ENCODE measurements at places on chromosomes 7 and 10.

DNA sequence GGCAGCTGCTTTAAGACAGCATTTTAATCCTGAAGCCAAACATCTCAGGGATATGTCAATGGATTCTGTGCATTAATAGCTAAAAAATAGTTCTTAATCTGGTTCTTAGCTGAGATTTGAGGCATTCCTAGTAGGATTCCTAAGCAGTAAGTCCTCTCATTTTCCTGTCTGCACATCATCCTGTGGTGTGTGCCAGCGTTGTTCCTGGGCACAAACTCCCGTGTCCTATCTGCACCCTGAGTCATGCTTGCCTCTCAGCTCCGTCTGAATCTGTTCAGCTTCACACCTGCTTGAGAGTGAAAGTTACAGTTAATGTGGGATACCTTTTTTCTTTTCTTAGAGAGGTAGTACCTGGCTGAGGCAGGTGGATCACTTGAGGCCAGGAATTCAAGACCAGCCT is 19.5 kb downstream of the BAG3 start:
- peaks cover 27% of the 10 kb centered on the region for H3K4me1 ChIP-seq
- no peak for DNase-seq
- no peaks in the 10 kb centered on the region for H3K27me3 ChIP-seq
- no peak overlapping the region for H3K27ac ChIP-seq
- peaks cover 2% of the 10 kb centered on the region for H3K36me3 ChIP-seq
- H3K4me3 ChIP-seq, result no peak overlapping the region

DNA sequence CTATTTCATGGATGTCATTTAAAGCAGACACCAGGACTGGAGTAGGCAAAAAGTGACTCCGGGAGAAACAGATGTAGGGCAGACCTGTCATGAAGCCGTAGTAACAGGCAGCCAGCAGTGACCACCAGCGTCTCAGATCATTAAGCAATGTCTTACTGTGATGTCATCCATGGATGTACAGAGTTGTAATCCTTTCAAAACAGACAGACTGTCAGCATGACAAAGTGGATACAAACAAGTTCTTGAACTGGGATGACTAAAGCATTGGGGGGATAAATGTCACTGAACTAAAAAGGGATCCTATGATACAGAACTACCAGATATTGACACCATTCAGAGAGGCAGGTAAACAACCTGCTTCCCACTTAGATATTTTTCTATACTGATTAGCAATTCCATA is 675.5 kb downstream of the PARD3 start:
- H3K36me3 ChIP-seq, result no peaks in the 10 kb centered on the region
- no peak overlapping the region for H3K27ac ChIP-seq
- no peaks in the 10 kb centered on the region for H3K4me1 ChIP-seq
- no peak overlapping the region for H3K4me3 ChIP-seq

DNA sequence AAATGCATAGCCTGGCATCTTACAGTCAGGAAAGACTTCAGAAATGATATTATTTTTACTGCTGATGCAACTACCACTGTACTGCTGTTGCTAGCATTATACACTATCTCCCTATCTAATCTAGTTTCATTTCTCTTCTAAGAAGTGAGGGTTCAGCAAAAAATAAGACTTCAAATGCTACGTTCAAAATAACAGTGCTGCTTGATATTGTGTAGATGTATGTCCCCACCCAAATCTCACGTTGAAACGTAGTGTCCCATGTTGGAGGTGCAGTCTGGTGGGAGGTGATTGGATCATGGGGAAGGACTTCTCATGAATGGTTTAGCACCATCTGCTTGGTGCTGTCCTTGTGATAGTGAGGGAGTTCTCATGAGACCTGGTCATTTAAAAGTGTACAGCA is 129.4 kb downstream of the ANK3 start:
- DNase-seq, result no peak
- H3K4me1 ChIP-seq, result 0 out of 2 replicates have a peak, but pooled peaks cover 5% of the 10 kb centered on the region
- H3K27ac ChIP-seq, result no peak overlapping the region
- H3K36me3 ChIP-seq, result no peaks in the 10 kb centered on the region
- H3K4me3 ChIP-seq, result no peak overlapping the region

- H3K27ac ChIP-seq, result no peak overlapping the region
- no peaks in the 10 kb centered on the region for H3K36me3 ChIP-seq
- H3K4me1 ChIP-seq, result peaks cover 27% of the 10 kb centered on the region
- peak; percentile 58 for DNase-seq
Measured at GRCh38 chr7:20310963-20311742, 19.5 kb upstream of the ITGB8 start.

GRCh38 chr7:66731986-66732385 is 8.5 kb upstream of the RABGEF1 start:
- no peak for DNase-seq
- H3K4me3 ChIP-seq, result no peak overlapping the region
- no peak overlapping the region for H3K27ac ChIP-seq
- H3K36me3 ChIP-seq, result peaks cover 3% of the 10 kb centered on the region
- no peaks in the 10 kb centered on the region for H3K27me3 ChIP-seq

DNA sequence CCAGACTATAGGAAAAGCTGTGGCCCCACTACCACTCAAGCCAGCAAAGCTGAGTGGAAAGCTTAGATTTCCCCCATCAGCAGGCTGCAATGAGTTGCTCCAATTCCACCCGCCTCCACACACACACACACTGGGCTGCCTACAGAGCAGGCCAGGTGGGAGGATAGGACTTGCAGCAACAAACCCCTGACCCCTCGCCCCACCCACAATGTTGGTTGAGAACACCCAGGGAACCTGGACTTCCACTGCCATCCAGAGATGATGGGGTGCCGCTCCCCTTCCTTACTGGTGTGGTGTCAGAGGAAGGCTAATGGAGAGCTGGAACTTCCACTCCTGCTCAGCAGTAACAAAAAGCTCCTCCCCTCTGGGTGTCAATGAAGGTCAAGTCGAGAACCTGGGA is 16.8 kb upstream of the PLEKHA1 start:
- H3K4me3 ChIP-seq, result no peak overlapping the region
- DNase-seq, result no peak
- no peaks in the 10 kb centered on the region for H3K4me1 ChIP-seq
- no peaks in the 10 kb centered on the region for H3K27me3 ChIP-seq

GRCh38 chr7:95996174-95996573 is 223.8 kb downstream of the DYNC1I1 start:
- no peaks in the 10 kb centered on the region for H3K36me3 ChIP-seq
- H3K27ac ChIP-seq, result no peak overlapping the region
- DNase-seq, result no peak
- H3K4me3 ChIP-seq, result no peak overlapping the region
- no peaks in the 10 kb centered on the region for H3K4me1 ChIP-seq

All from Caco-2 (cell line).